ENCODE measurements at places on chromosomes 2 and 18. TPM values are rescaled to one million over a fixed set of nuclear protein-coding genes. Genes with fewer than 3 reads are reported as not detected.
A peak's percentile ranks its signal among the peaks of the same experiment; 100 is the strongest.

GRCh38 chr18:57210107-57210715, 63.3 kb downstream of the BOD1L2 start:
- no peak for DNase-seq

DNA sequence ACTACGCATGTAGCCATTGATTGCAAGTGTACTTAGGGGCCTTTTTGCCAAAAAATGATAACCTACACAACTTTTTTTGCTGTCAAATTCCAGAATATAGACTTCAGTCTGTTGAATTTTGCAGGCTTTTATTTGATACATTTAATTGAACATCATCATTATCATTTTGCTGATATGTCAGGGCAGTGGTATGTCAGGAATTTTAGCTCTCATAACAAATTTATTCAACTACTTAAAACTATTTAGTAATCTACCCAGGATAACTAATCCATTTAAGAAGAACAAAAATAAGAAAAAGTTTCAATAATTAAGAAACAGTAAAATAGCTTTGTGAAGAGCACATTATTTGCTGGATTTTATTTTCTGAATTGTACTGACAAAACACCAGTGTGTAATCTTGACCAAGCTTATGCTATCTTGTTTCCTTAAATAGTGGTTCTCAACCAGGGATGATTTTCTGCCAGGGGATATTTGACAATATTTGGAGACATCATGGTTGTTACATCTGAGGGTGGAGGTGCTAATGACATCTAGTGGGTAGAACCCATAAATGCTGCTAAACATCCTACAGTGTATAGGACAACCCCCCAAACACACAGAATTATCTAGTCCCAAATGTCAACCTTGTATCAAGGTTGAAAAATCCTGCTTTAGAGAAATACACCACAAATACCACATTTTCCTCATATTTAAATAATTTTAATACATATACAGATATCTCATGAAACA, 12.1 kb upstream of the TTN start:
- DNase-seq, result no peak

- DNase-seq, result no peak
Observed at GRCh38 chr2:3102922-3103569, 274.6 kb downstream of the EIPR1 start.

GRCh38 chr18:47790036-47790435, 140.4 kb downstream of the SMAD2 start:
- no peak for DNase-seq

DNA sequence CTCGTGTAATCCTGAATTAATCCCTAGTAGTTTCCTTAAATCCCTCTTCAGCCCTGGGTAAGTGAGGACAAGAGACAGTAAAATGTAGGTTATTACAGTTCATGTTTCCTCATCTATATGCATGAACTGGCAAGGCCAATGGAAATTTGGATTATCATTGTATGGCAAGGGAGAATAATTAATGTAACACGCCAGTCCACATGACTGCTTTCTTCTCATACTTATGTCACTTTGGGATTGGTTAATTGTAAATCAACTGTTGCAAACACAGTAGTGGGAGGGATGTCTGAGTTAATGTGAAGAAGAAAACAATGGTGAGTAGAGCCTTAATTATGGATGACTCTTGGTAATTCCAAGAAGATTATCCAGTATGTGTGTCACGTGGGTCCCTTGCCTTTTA, 1.7 kb upstream of the SERPINB7 start:
- no peak for DNase-seq

Gene UNC80
- 1.8 TPM for polyA plus RNA-seq

Gene ALPP
- polyA plus RNA-seq, result not detected

GRCh38 chr2:73266061-73266901, 18.0 kb downstream of the FBXO41 start:
- no peak for DNase-seq

Gene CFAP210
- 2.4 TPM for polyA plus RNA-seq

- no peak for DNase-seq
Observed at GRCh38 chr18:22816266-22817176, 116.6 kb upstream of the RBBP8 start.

DNA sequence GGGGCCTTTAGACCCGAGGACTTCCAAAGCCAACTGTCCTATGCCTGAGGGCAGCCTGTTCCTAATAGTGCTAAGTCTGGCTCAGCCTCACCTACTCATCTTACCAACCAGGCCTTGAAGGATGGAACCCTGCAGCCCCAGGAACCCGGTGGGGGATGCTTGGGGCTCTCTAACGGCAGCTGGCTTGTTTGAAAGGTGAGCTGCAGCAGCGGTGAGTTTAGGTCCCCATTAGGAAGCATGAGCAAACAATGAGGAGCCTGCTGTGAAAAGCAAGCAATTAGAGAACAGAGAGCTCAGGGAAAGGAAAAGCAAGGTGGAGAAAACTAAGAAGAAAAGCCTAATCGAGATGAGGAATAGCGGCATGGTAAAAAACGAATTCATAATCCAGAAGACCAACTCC, 39.9 kb downstream of the SP110 start:
- DNase-seq, result no peak

DNA sequence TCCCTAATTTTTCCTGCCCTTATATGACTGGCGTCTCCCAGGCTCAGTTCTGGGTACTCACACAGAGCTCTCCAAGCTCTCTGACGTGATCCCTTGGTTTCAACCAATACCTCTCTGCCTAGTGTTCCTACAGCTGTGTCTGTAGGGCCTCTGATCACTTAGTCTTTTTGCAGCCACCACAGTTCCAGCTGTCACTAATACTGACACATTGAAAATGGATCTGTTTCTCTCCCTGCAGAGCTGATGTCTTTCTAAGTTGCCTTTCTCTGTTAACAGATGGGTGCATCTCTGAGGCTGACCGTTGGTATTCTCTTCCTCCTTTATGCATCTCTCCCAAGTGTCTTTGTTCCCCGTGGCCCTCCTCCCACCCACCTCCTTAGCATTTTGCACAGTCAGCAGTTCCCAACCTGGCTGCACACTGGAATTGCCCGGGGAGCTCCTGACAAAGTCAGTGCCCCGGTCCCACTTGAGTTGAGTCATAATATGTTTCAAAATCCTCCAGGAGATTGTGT, 62.5 kb downstream of the CERS6 start:
- no peak for DNase-seq

Gene REG1A
- not detected for polyA plus RNA-seq

DNA sequence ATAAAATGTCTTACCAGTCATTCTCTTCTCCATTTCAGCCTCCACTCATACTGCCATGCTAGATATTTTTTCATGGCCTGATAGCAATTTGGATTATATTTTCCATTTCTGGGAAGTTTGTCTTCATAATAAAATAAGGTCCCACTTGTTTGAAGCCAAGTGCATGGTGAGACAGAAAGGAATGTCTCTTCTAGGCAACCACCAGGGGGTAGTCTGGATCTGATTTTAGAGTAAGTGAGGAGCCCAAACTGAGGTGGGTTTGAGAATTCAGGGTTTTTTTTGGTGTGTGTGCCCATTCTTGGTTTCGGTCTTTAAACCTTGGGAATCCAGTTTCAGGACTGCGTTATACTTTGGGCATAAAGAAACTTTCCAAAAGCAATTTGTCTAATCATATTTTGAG, 315.5 kb downstream of the RPRM start:
- peak; percentile 18 for DNase-seq

DNA sequence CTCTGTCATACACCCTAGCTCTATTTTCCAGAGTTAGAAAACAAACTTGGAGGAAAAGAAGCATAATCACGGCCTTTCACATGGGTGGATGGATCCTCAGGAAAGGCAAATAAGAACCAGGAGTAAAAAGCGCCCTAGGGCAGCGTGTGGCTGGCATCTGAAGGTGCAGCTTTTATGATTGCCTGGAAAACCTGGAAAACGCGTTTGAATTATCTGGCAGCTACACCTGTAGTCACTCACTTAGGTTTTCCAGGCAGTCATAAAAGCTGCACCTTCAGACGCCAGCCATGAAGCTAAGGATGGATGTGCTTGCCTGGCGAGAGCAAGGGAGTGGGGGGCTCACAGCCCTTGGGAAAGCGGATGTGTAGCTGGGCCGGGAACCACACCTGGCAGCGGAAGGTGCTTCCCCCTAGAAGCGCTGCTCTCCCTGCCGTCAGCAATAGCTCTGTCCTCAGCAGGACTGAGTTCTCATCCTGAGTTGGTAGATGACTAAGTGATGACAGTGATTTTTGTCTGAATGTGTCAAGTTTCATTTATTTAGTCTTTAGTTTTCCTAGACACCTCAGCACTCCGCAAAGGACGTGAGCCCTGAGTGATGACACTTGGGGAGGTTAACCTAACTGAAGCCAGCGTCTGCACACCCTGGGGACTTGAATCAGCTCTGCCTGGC, 82.0 kb downstream of the DCDC2C start:
- DNase-seq, result no peak

- DNase-seq, result no peak
Observed at GRCh38 chr2:88318956-88319330, 133.6 kb downstream of the FOXI3 start.

GRCh38 chr18:22999212-22999611, 66.1 kb downstream of the RBBP8 start:
- no peak for DNase-seq

DNA sequence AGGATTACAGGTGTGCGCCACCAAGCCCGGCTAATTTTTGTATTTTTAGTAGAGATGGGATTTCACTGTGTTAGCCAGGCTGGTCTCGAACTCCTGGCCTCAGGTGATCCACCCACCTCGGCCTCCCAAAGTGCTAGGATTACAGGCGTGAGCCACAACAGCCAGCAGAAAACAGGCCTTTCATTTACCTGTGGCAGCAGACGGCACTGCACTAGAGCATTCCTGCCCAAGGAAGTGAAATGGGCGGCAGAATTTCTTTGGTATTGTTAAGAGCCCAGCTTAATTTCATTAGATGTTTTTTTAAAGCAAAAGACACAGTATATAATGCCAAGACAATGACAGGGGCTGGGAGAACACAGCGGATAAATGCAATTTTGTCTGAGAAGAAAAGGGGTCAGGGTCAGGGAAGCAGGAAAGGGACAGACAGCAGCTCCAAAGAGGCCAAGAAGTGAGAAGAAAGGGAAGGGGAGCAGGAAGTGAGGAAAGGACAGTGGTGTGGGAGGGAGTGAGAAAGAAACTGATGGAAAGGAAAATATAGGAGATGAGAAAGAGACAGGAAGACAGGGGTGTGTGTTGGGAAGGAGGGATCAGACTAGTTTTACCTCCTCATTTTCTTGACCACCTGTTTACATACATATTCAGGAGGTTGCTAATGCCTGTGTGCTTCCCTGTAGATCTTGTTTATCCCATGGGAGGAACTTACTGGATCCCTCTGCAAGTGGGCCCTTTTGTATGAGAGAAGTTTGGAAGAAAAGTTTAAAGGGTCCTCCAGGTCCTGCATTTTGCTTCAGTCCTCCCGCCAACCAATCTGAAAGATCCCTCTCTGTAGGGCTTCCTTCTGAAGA, 32.5 kb downstream of the KCTD1 start:
- no peak for DNase-seq

DNA sequence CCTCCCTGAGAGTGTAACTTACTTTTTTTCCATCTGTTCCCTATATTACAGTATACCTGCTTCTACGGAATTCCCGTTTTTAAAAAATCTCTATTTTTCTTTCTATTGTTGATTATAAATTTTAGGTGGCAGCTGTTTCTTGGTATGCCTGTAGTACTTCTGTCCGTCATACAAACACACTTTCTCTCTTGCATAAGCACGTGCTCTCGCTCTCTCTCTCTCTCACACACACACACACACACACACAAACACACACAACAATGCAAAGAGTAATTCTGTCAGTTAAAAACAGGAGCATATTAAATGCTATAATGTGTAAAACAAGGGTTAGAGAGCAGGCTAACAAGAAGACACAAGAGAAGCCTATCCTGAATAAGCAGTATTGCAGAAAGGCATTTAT, 140.5 kb downstream of the THADA start:
- DNase-seq, result no peak

DNA sequence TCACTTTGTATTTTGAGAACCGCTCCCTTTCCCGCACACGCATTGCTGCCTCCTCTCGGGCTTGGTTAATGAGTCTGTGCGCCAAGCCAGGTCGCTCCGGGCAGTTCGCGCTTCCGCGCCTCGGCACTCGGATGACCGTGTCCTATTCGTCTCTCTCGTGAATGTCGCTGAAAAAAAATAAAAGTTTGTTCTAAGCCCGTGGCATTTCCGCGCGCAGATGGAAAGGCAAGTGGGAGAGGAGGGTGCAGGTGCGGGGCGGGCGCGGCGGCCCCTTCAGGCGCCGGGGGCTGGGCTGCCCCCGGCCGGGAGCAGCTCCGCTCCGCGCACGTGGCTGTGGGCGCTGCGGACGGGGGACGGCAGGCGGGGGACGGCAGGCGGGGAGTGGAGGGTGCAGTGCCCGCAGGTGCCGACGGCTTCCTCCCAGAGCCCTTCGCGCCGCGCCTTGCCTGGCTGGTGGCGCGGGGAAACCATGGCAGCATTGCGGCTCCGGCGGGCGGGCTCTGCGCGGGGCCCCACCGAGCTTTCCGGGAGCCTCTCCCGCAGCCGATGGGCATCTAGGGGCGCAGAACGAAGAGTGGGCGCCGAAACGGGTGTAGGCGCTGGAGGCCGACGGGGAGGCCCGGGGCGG, 159.6 kb upstream of the SIX2 start:
- DNase-seq, result no peak

Gene CARF
- 17.8 TPM for polyA plus RNA-seq

DNA sequence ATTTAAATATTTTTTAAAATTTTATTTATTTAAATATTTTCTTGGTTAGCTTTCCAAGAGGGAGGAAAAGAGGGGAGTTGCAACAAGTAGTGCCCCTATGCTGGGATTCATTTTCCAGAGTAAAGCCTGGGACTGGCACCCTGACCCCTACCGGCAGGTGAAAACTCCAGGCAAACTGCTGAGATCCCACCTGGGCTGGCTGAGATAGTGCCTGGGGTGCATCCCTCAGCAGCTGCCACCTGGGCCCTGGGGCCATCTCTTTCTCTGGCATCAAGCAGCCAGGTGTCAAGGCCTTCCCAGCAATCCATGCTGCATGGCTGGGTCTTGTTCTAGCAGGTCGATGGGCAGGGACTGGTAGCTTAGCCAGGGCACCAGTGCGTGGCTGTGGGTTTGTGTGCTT, 6.6 kb downstream of the SIX2 start:
- DNase-seq, result no peak

GRCh38 chr2:143252138-143252907, 123.1 kb downstream of the ARHGAP15 start:
- no peak for DNase-seq

Gene HOXD13
- polyA plus RNA-seq, result 0.10 TPM

Gene PDE1A
- polyA plus RNA-seq, result 19.7 TPM

GRCh38 chr18:59985289-59985688, 85.5 kb downstream of the PMAIP1 start:
- DNase-seq, result no peak

Gene TOGARAM2
- polyA plus RNA-seq, result 1.3 TPM

Gene TBR1
- polyA plus RNA-seq, result 0.04 TPM

DNA sequence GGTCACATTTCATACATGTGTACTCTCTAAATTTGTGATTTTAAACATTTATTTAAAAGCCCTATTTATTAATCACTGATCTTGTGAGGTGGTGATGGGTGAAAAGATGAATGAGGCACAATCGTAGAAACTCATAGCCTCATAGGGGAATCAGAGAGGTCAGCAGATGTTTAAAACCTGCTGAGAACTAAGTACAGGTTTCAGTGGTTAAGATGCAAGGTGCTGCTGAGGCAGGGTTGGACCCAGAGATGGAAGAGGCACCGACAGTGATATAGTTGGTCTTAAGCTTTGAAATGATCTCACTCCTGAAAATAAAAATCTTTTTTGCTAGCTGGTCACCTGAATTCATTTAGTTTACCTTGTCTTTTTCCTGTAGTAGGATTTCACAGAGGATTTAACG, 49.6 kb downstream of the LINC00305 start:
- no peak for DNase-seq

Gene RNF152
- 9.8 TPM for polyA plus RNA-seq

Data from right renal pelvis (tissue), 4 donors.